Lower lobe of right lung (tissue), 2 donors: ENCODE measurements at places on chromosomes 12 and 14. TPM values are rescaled to one million over a fixed set of nuclear protein-coding genes. Genes with fewer than 3 reads are reported as not detected.

GALNT8 gene
- 0.77 TPM for total RNA-seq

LPAR5 gene
- total RNA-seq = 3.8 TPM

AQP2 gene
- total RNA-seq = not detected

DEPDC4 gene
- 2.0 TPM for total RNA-seq

HAL gene
- total RNA-seq = 7.3 TPM

SLC25A47 gene
- not detected for total RNA-seq

DNA sequence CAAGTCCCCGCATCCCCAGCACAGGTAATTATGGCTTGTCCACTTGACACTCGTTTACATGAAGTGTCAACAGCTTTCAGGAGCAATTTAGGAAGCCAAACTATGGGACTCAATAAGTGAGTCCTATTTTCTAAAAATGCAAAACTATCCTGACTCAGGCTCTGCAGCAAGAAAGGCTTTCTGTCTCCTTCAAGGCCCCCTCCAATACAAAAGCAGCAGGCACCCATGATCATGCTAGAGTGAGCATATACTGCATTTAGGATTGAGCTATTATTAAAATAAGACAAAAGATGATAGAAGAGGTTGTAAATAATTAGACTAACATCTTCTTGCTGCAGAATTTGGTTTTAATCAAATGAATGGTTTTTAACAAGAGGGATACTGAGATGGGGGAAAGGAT lies 3.2 kb downstream of the SIX6 start:
- H3K27ac ChIP-seq = no peak overlapping the region
- no peak for DNase-seq
- no peaks in the 10 kb centered on the region for H3K36me3 ChIP-seq
- peaks cover 98% of the 10 kb centered on the region for H3K27me3 ChIP-seq
- no peak overlapping the region for H3K4me3 ChIP-seq
- H3K4me1 ChIP-seq = peaks cover 36% of the 10 kb centered on the region

GRCh38 chr12:27524839-27525753 lies 1.1 kb downstream of the PPFIBP1 start:
- no peak for DNase-seq
- no peaks in the 10 kb centered on the region for H3K36me3 ChIP-seq
- H3K27me3 ChIP-seq = no peaks in the 10 kb centered on the region
- H3K4me1 ChIP-seq = peaks cover 31% of the 10 kb centered on the region

- peaks cover 24% of the 10 kb centered on the region for H3K27me3 ChIP-seq
- no peak overlapping the region for H3K4me3 ChIP-seq
- H3K36me3 ChIP-seq = no peaks in the 10 kb centered on the region
Observed at GRCh38 chr14:97393244-97393643, 596.1 kb downstream of the VRK1 start.

DNA sequence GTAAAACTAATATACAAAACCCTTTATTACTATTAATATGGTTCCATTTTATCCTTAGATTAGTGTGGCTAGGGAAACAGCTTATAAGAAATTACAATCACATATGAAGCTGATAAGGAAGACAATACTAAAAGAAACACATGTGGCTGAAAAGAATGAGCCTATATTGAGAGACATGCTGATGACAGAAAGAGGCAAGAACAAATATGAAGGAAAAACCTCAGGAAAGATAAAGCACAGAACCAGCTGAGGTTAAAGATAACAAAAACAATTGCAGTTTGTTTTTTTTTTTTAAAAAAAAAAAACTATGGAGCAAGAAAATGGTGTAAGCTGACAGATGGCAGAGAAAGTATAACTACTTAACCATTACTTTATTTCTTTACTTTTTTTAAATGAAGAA lies 69.2 kb upstream of the OSBPL8 start:
- no peaks in the 10 kb centered on the region for H3K4me1 ChIP-seq
- no peak for DNase-seq
- H3K27ac ChIP-seq = no peak overlapping the region
- H3K4me3 ChIP-seq = no peak overlapping the region

DNA sequence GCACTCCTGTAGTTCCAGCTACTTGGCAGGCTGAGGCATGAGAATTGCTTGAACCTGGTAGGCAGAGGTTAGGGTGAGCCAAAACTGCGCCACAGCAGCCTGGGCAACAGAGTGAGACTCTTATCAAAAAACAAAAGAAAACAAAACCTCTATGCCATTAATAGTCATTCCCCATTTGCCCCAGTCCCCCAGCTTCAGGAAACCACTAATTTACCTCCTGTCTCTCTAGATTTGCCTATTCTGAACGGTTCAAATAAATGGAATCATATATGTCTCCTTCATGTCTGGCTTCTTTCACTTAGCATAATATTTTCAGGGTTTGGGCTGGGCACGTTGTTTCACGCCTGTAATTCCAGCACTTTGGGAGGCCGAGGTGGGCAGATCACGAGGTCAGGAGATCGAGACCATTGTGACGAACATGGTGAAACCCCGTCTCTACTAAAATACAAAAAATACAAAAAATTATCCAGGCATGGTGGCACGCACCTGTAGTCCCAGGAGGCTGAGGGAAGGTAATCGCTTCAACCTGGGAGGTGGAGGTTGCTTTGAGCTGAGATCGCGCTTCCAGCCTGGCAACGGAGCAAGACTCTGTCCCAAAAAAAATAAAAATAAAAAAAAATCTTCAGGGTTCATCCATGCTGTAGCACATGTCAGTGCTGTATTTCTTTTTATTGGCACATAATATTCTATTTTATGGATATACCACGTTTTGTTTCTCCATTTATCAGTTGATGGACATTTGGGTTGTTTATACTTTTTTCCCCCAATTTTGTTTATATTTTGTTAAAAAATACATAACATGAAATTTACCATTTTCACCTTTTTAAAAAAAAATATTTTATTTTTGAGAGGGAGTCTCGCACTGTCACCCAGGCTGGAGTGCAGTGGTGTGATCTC lies 31.9 kb downstream of the KNTC1 start:
- no peaks in the 10 kb centered on the region for H3K4me1 ChIP-seq
- H3K27me3 ChIP-seq = no peaks in the 10 kb centered on the region
- DNase-seq = no peak
- H3K36me3 ChIP-seq = peaks cover 22% of the 10 kb centered on the region
- no peak overlapping the region for H3K4me3 ChIP-seq
- H3K27ac ChIP-seq = no peak overlapping the region

- DNase-seq = no peak
- H3K4me1 ChIP-seq = no peaks in the 10 kb centered on the region
- no peaks in the 10 kb centered on the region for H3K36me3 ChIP-seq
- H3K27me3 ChIP-seq = no peaks in the 10 kb centered on the region
- no peak overlapping the region for H3K4me3 ChIP-seq
- H3K27ac ChIP-seq = no peak overlapping the region
Observed at GRCh38 chr14:44791730-44792129, 170.0 kb downstream of the KLHL28 start.

GRCh38 chr12:78442454-78442801 lies 422.1 kb upstream of the SYT1 start:
- no peaks in the 10 kb centered on the region for H3K27me3 ChIP-seq
- H3K4me1 ChIP-seq = no peaks in the 10 kb centered on the region
- H3K4me3 ChIP-seq = no peak overlapping the region
- no peaks in the 10 kb centered on the region for H3K36me3 ChIP-seq

GRCh38 chr14:99032759-99033158 lies 239.2 kb downstream of the BCL11B start:
- no peaks in the 10 kb centered on the region for H3K36me3 ChIP-seq
- H3K4me3 ChIP-seq = no peak overlapping the region
- no peak for DNase-seq
- peaks cover 9% of the 10 kb centered on the region for H3K27me3 ChIP-seq
- peaks cover 15% of the 10 kb centered on the region for H3K4me1 ChIP-seq

DNA sequence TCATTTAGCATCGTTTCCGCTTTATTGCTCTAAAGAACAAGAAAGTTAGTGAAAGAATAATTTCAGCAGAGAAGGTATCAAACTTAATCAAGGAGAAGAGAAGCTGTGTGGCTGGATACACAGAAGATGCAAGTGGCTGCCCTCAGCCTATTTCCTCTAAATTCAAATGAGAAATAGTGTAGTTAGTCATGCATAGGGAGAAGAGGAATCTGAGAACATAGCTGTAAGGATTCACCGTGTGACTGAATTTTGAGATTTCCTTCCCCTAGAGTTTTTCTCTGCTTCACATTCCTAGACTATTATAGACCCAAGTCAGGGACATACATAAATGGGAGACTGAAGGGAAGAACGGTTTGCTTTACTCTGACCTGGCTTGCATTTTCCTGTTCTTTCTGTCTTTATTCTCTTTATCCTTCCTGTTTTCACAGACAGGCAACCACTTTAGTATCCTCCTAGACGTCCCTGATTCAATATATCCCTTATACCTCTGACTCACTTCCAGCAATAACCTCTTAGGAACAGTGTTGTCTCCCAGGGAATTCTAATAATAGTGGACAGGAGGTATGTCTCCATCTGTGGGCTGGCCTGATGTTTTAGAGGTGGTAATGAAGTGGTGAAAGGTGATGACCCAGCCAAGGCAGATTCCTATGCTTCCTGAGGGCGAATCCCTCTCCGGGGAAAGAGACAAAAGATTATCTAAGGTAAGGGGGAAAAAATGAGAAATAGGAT lies 7.0 kb downstream of the RNASE10 start:
- no peaks in the 10 kb centered on the region for H3K4me1 ChIP-seq
- H3K4me3 ChIP-seq = no peak overlapping the region
- H3K27ac ChIP-seq = no peak overlapping the region
- no peak for DNase-seq
- H3K27me3 ChIP-seq = no peaks in the 10 kb centered on the region
- H3K36me3 ChIP-seq = no peaks in the 10 kb centered on the region

- no peaks in the 10 kb centered on the region for H3K27me3 ChIP-seq
- no peak overlapping the region for H3K27ac ChIP-seq
- H3K4me1 ChIP-seq = peaks cover 12% of the 10 kb centered on the region
- H3K4me3 ChIP-seq = no peak overlapping the region
- no peak for DNase-seq
Observed at GRCh38 chr14:77372304-77372841, 4.5 kb downstream of the TMED8 start.

- no peak overlapping the region for H3K4me3 ChIP-seq
- DNase-seq = no peak
- H3K27me3 ChIP-seq = no peaks in the 10 kb centered on the region
Observed at GRCh38 chr14:44701563-44702263, 194.6 kb upstream of the FSCB start.

DNA sequence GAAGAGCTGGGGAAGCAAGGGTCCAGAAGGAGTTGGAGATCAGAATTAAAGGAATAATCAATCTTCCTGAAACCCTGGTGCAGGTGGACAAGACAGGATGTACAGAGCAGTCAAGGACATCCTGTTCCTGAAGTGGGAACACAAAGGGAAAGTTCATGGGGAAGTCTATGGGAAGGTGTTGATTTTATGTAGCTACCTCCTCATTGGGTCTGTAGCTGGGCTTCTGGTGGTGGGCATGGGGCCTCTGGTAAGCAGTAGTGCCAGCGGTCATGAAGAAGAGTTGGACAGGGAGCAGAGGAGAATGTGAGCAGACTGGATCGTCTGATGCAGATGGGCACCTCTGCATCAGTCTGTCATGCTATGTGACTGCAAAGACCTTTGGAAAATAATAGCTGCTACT lies 75.7 kb upstream of the PPM1H start:
- H3K4me3 ChIP-seq = no peak overlapping the region
- no peaks in the 10 kb centered on the region for H3K36me3 ChIP-seq
- H3K4me1 ChIP-seq = no peaks in the 10 kb centered on the region
- no peaks in the 10 kb centered on the region for H3K27me3 ChIP-seq
- H3K27ac ChIP-seq = no peak overlapping the region
- no peak for DNase-seq

GRCh38 chr14:97359341-97359740 lies 562.2 kb downstream of the VRK1 start:
- DNase-seq = no peak
- H3K27me3 ChIP-seq = no peaks in the 10 kb centered on the region
- H3K27ac ChIP-seq = no peak overlapping the region
- no peaks in the 10 kb centered on the region for H3K36me3 ChIP-seq
- no peaks in the 10 kb centered on the region for H3K4me1 ChIP-seq

DNA sequence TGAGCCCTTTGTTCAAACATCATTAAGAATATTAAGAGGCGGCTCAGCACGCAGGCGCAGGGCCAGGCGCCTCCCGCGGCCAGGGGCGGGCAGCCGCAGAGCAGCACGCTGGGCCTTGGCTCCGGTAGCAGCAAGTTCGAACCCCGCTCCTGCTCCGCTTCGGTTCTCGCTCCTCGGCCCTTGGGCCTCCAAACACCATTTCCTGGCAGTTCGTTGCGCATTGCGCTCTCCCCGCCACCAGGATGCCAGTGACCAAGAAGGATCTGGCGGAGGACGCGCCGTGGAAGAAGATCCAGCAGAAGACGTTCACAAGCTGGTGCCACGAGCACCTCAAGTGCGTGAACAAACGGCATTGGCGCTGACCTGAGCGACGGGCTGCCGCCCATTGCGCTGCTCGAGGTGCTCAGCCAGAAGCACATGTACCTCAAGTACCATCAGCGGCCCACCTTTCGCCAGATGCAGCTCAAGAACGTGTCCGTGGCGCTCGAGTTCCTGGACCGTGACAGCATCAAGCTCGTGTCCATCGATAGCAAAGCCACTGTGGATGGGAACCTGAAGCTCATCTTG lies 6.9 kb upstream of the ACVRL1 start:
- no peak overlapping the region for H3K4me3 ChIP-seq
- H3K27me3 ChIP-seq = no peaks in the 10 kb centered on the region
- H3K36me3 ChIP-seq = no peaks in the 10 kb centered on the region
- H3K4me1 ChIP-seq = peaks cover 47% of the 10 kb centered on the region
- no peak overlapping the region for H3K27ac ChIP-seq

DNA sequence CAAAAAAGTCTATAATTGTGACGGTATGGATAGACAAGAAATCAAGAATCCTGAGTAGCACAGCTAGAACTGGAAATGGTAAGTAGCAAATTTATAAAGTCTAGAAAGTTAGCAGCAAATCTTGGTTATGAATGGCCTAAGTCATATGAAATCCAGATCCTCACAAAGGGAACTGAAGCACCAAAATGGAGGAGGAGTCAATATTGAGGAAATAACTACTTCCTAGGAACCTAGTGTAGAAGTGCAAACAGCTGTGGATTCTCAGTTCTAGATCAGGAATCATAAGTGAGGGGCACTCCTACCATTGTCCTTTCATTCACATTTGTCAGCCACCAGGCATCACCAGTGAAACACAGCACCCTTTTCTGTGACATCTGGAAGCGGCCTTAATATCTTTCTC lies 202.2 kb upstream of the DCN start:
- H3K36me3 ChIP-seq = no peaks in the 10 kb centered on the region
- no peak overlapping the region for H3K27ac ChIP-seq
- H3K4me1 ChIP-seq = peaks cover 16% of the 10 kb centered on the region
- H3K27me3 ChIP-seq = no peaks in the 10 kb centered on the region
- DNase-seq = no peak

GRCh38 chr12:64937452-64937851 lies 113.0 kb downstream of the TBC1D30 start:
- H3K36me3 ChIP-seq = no peaks in the 10 kb centered on the region
- no peaks in the 10 kb centered on the region for H3K27me3 ChIP-seq
- no peak overlapping the region for H3K4me3 ChIP-seq
- DNase-seq = no peak
- H3K4me1 ChIP-seq = no peaks in the 10 kb centered on the region
